ENCODE measurements at places on chromosomes 1 and 21.

GRCh38 chr1:211632117-211632807 lies 43.2 kb downstream of the NEK2 start:
- no peak for DNase-seq

GRCh38 chr1:32650248-32650751 lies at the start of gene ZBTB8OS:
ZBTB8OS (minus strand) TSS chr1:32650550; CDS start chr1:32650529, 21 bp downstream.
- peak; percentile 91 for DNase-seq

DNA sequence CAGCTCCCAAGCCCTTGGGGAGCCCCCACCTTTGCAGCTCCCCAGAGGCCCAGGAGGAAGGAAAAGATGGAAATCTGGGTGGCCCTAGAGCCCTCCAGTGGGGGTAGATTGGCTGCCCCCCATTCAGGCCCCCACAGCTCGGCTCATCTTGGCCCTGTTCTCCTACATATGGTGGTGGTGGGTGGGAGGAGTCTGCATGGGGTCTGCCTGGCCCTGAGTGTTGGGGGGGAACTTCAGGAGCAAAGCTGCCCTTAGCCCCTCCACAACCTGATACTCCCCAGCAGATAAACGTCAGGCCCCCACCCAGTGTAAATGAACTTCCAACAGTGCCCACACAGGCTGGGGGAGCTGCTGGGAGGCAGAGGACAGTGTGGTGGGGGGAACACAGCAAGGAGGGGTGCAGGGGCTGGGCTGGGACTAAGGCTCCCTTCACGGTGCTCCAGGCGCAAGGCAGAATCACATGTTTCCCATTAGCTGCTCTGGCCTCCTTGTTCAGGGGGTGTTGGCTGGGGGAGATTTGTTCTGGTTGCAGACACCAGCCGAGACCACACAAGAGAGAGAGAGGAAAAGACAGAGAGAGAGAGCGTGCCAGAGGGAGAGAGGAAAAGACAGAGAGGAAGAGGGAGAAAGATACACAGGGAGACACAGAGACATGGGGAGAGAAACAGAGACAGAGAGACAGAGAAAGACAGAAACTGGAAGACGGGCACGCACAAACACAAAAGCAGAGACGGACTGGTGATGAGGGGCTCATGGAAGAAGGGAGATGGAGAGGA lies 42.6 kb downstream of the AHDC1 start:
- no peak for DNase-seq

GRCh38 chr1:222554177-222554576 lies 6.3 kb upstream of the HHIPL2 start:
- no peak for DNase-seq

GRCh38 chr1:97304366-97304765 lies 582.8 kb downstream of the PTBP2 start:
- DNase-seq: no peak
